ENCODE measurements at places on chromosomes 3 and 15.

DNA sequence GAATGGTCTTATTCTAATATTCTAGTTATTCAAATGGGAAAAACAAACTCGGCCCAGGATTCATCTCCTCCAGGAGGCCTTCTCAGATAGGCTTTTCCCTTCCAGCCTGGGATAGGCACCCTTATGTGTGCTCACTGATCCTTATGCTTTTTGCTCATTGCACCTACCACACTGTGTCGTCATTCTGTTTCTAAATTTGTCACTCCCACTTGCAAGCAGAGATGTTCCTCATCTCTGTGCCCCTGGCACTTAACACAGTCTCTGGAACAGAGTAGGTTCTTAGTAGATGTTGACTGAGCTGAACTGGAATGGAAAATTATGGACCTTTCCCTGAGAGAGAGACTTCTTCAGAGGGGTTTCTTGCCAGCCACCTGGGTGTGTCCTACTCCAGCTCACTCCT, 18.7 kb upstream of the SPG11 start:
- no peak for DNase-seq

- DNase-seq, result no peak
Measured at GRCh38 chr3:69126999-69127398, 4.6 kb upstream of the LMOD3 start.

DNA sequence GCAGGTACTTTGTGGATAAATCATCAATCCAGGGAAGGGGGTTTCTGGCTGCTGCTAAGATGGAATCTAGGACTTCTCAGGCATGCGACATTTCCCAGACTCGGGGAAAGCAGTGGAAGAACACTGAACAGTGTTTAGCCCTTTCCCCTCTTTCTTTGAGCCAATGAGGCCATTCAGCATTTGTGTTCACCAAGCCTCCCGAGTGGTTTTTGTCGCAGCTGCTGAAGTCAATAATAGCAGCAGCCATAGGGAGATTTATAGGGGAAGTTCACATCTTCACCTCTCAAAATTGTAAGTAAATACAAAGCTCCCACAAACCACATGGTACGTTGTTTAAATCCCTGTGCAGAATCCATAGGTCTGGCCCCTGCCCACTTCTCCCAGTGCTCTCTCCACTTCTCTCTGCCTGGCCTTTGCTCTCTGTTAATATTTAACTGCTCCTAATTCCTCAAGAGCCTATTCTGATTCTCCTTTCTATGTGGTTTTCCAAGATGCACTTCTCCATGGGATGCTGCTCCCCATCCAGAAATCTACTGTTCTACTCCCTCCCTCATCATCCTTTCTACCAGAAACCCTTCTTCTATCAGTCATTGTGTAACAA, 230.7 kb downstream of the SHQ1 start:
- DNase-seq, result no peak

DNA sequence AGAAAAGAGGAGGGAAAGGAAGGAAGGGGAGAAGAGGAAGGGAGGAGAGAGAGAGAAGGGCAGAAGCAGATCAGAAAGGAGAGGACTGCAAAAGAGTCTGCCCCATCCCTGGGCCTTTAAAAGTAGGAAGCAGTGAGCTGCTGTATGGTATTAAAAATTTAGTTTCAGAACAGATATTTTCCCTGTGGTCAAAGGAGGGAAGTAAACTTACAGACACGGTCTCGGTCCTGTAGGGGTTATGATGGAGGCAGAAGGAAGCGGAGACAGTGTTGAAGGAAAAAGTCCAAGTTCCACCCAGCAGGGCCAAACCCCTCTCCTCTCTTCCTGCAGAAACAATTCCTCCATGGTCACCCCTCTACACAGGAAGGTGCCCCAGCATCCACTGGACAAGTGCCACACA, 122.0 kb upstream of the PROK2 start:
- no peak for DNase-seq

- DNase-seq, result peak; percentile 87
Measured at GRCh38 chr3:51340013-51340829, 44.9 kb upstream of the MANF start.

DNA sequence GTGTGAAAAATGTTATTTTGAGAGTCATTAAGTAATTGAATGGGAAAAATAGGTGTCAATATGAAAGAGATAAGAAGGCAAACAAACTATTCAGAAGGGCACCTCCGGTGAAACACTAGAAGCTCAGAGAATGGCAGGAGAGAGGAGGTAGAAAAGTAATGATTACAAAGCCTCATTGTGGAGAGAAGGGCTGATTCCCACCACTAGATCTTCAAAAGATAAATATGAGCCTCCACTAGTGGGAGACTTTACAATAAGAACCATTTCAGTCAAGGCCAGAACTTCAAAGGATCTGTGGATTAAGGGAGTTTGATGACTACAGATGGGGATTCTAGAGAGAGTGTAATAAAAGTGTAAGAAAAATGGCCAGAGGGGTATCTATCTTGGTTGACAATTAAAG, 535.6 kb downstream of the NLGN1 start:
- no peak for DNase-seq

- peak; percentile 72 for DNase-seq
Measured at GRCh38 chr15:32824777-32825176, 107.0 kb downstream of the GREM1 start.

DNA sequence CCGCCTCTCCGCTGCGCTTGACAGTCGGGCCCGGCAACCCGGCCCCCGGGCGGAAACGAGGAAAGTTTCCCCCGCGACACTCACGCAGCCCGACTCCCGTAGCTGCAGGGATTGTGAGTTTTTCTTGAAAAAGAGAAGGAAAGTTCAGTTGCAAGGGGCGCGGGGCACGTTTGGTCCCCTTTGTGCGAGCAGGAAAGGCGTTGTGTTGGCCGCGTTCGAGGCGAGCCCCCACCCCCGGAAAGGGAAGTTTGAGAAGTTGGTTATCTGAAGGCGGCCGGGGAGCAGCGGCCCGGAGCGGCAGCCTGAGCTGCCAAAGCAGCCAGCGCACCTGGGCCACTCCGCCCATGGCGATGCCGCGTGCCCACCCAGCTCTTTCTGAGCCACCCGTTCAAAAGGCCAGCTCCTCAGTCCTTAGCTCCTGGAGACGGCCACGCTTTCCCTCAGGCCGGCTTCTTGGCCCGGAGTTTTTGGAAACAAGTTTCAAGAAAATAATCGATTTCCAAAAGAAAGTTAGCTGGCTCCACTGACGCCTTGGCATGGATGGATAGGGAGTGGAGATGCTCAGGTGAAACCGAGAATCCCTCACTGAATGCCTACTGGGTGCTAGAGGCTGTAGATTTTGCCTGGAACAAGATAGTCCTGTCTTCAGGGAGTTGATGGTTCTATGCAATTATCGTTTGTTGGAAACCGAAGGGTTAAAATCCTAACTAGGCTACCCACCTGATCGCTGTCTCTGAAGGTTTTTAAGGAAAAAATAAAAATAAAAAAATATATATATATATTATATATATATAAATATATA, 832 bp downstream of the TGFBR2 start:
- no peak for DNase-seq

DNA sequence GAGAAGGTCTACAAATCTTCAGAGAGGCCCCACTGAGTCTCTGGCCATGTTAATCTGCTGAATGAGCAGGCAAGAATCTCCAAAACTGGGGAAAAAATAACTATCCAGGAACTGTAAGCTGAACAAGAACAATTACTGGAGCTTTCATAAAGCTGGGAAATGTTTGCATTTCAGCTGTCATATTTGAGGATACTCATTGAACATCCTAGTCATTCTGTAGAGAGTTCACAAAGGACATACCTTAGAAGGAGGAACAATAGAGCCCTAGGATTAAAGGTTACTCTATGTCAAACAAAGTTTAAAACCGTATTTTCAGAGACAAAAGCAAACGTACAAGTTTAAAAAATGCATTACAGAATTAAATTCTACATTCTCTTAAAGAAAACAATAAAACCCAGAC, 257.5 kb downstream of the SCAPER start:
- DNase-seq, result no peak

GRCh38 chr15:81939604-81940440, 106.0 kb downstream of the MEX3B start:
- no peak for DNase-seq

DNA sequence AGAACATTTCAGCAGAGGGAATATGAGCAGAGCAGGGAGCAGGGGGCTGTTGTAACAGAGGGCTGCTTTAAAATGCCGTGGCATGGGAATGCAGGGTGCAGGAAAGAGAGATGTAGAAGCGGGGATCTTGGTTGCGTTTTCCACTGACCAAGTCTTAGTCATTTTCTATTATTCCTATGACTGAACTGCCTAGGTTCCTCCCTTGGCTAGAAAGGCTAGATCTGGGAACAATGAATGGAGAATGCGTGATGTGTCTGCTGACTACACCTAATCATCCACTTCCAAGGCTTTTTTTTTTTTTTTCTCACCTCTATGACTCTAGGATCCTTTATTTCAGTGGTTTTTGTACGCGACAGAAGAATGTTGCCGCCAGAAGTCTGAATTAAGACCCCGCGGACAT, 607.4 kb upstream of the TBL1XR1 start:
- DNase-seq, result no peak

DNA sequence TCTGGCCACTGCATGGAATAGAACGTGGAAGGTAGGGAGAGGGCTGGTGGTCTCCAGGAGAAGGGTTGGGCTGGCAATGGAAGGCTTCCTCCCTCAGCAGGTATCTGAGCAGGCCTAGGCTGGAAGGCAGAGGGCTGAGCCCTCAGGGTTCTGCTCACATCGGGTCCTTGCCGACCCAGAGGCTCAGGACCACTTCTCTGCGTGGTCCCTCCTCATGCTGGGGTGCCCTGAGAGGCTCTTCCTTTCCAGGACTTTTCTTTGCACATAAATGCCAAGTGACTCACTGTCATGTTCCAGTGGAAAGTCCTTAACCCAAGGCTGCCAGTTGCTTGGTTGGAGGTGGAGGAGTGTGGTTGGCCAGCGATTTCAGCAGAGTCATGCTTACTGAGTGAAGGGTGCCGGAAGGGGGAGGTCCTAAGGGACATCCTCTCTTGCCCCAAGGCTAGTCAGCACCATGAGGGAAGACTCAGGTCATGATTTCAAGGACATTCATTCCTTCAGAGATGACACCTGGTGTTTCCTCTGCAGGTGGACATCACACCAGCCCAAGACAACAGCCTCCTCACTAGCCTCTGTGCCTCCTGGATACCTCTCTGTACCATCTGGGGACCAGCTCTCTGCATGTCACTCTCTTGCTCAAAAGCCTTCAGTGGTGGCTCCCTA, 8.2 kb downstream of the SLC6A6 start:
- DNase-seq, result peak; percentile 88

- no peak for DNase-seq
Measured at GRCh38 chr3:98797905-98798304, 34.8 kb downstream of the ST3GAL6 start.

DNA sequence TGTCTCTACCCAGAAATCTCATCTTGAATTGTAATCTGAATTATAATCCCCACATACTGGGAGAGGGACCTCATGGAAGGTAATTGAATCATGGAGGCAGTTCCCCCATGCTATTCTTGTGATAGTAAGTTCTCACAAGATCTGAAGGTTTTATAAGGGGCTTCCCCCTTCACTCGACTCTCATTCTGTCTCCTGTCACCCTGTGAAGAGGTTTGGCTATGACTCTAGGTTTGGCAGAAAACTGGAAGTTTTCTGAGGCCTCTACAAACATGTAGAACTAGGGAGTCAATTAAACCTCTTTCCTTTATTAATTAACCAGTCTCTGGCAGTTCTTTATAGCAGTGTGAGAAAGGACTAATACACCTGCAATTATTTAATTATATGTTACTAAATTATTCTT, 125.2 kb upstream of the TGFBR2 start:
- DNase-seq, result no peak

- no peak for DNase-seq
Measured at GRCh38 chr3:135148398-135149020, 353.4 kb downstream of the EPHB1 start.

DNA sequence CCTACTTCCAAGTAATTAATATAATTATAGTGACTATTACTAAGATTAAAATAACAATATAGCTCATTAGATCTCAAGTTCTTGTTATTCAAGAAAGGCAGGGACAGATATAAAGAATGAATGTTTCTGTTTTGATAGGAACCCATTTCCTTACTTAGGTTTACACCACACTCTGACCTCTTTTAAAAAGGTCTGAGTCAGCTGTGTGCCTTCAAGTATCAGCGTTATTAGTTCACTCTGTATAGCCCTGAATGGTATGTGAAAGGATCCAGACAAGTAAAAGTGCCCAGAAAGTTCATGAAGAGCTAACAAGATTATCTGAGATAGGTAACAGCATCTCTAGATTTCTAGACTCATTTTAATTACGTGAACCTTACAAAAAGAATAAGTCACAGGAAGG, 28.9 kb downstream of the PDCD10 start:
- DNase-seq, result no peak

- no peak for DNase-seq
Measured at GRCh38 chr3:117411971-117412370, 702.4 kb downstream of the TUSC7 start.
